ENCODE measurements at places on chromosomes 5 and 9. TPM values are rescaled to one million over a fixed set of nuclear protein-coding genes. Genes with fewer than 3 reads are reported as not detected.

CDC20B gene
- not detected for total RNA-seq

FAM81B gene
- not detected for total RNA-seq

IL9 gene
- not detected for total RNA-seq

LCN2 gene
- total RNA-seq, result not detected

FGF18 gene
- 1.3 TPM for total RNA-seq

PCDHB4 gene
- total RNA-seq, result not detected

CSNK1G3 gene
- total RNA-seq, result 39.4 TPM

HNRNPH1 gene
- total RNA-seq, result 914 TPM

OR1L4 gene
- not detected for total RNA-seq

ZNF189 gene
- total RNA-seq, result 17.3 TPM

GPR150 gene
- 0.21 TPM for total RNA-seq

GRCh38 chr5:132219981-132220380, 7.7 kb downstream of the P4HA2 start:
- no peaks in the 10 kb centered on the region for H3K36me3 ChIP-seq
- no peak overlapping the region for H3K4me3 ChIP-seq
- no peaks in the 10 kb centered on the region for H3K27me3 ChIP-seq
- no peaks in the 10 kb centered on the region for H3K4me1 ChIP-seq
- no peak for DNase-seq

GRCh38 chr5:149940077-149940574, 4.5 kb downstream of the PDE6A start:
- no peak overlapping the region for H3K4me3 ChIP-seq
- H3K27me3 ChIP-seq, result no peaks in the 10 kb centered on the region
- DNase-seq, result no peak

GRCh38 chr5:123605822-123606221, 93.8 kb downstream of the CSNK1G3 start:
- H3K36me3 ChIP-seq, result no peaks in the 10 kb centered on the region
- no peak overlapping the region for H3K4me3 ChIP-seq
- H3K27me3 ChIP-seq, result no peaks in the 10 kb centered on the region
- H3K27ac ChIP-seq, result no peak overlapping the region
- no peaks in the 10 kb centered on the region for H3K4me1 ChIP-seq

- H3K27ac ChIP-seq, result no peak overlapping the region
- no peak overlapping the region for H3K4me3 ChIP-seq
- no peaks in the 10 kb centered on the region for H3K27me3 ChIP-seq
- no peaks in the 10 kb centered on the region for H3K4me1 ChIP-seq
- no peak for DNase-seq
These were observed 38.7 kb downstream of the SPRY4 start for GRCh38 chr5:142286111-142286510.

- H3K27ac ChIP-seq, result no peak overlapping the region
- H3K27me3 ChIP-seq, result no peaks in the 10 kb centered on the region
- no peak for DNase-seq
- no peak overlapping the region for H3K4me3 ChIP-seq
- H3K36me3 ChIP-seq, result no peaks in the 10 kb centered on the region
These were observed 41.5 kb downstream of the SECISBP2 start for GRCh38 chr9:89359751-89360261.

DNA sequence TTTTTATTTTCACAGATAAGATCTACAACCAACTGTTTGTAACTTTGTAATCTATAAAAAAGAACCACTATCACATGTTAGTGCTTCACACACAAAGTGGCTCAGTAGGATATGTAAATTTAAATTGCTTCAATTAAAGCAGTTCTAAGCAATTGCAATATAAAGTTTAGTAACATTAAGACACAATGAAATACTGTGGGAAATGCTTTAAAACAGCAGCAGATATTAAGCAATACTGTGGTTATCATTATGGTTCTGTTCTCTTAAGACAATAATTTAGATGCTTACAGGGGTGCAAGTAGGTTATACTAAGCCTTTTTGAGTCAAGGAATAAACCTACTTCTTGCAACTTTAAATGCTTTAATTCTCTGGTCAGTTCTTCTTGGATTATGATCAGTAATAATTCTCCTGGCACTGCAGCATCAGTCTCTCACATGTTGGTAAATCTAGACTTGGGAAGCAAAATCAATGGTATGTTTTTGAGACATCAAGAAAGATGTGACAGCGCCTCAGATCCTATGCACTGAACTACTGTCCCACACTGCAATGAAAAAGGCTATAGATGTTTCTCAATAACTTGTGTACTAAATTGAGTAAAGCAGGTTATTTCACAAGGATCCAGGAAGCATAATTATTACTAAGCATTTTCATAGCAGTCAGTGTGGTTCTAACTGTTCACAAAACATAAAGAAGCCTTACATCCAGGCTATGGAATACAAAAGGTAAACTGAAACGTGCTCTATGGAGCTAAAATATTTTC, 338.7 kb upstream of the PDE4D start:
- DNase-seq, result no peak
- H3K27me3 ChIP-seq, result no peaks in the 10 kb centered on the region
- H3K27ac ChIP-seq, result no peak overlapping the region

- DNase-seq, result no peak
- H3K4me1 ChIP-seq, result no peaks in the 10 kb centered on the region
- H3K4me3 ChIP-seq, result no peak overlapping the region
- no peaks in the 10 kb centered on the region for H3K36me3 ChIP-seq
These were observed 274.5 kb upstream of the PTGER4 start for GRCh38 chr5:40405230-40405629.

DNA sequence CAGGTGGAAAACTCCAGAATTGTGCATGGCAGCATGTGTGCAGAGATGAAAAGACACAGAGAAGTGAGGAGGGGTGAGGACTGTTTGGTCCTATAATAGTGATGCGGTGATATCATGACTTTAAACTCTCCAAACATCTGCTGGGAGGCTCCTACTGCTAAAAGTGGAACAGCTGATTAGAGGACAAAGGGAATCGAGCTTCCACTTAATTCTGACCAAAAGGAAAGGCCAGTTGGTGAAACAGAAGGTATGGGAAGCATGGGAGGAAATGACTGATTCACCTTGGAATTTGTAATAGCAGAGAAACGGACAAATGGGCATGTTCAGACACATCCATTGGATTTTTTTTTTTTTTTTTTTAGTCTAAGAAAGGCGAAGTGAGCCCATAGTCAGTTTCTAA, 67.5 kb upstream of the MAMDC2 start:
- no peaks in the 10 kb centered on the region for H3K36me3 ChIP-seq
- H3K27ac ChIP-seq, result no peak overlapping the region
- no peaks in the 10 kb centered on the region for H3K4me1 ChIP-seq
- H3K4me3 ChIP-seq, result no peak overlapping the region
- DNase-seq, result no peak

GRCh38 chr5:141557681-141558136, 61.1 kb downstream of the DIAPH1 start:
- no peak overlapping the region for H3K4me3 ChIP-seq
- DNase-seq, result peak; percentile 66
- no peaks in the 10 kb centered on the region for H3K4me1 ChIP-seq
- no peaks in the 10 kb centered on the region for H3K27me3 ChIP-seq

GRCh38 chr5:170154297-170154696, 48.6 kb downstream of the FOXI1 start:
- H3K27ac ChIP-seq, result no peak overlapping the region
- no peaks in the 10 kb centered on the region for H3K27me3 ChIP-seq
- no peak for DNase-seq
- no peaks in the 10 kb centered on the region for H3K36me3 ChIP-seq

GRCh38 chr9:123860603-123861002, 69.3 kb downstream of the DENND1A start:
- no peak overlapping the region for H3K27ac ChIP-seq
- H3K4me1 ChIP-seq, result peaks cover 18% of the 10 kb centered on the region
- H3K27me3 ChIP-seq, result no peaks in the 10 kb centered on the region

DNA sequence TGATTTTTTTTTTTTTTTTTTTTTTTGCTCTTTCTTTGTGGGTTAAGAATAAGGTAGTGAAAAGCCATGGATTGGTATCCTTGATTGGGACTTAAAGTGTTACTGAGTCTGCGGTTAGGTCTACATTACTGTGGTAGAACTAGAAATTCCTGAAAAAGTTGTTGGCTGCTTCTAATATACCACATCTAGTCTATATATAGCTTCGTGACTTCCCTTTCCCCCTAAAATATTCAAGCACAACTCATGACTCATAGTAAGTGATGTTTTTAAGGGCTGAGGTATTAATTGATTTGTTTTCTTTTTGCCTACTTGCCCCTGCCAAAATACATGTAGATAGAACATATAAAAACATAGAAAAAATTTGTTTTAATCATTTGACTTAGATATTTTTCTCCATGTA, 247.6 kb downstream of the TMEM232 start:
- no peak overlapping the region for H3K27ac ChIP-seq
- no peak for DNase-seq
- no peaks in the 10 kb centered on the region for H3K27me3 ChIP-seq

DNA sequence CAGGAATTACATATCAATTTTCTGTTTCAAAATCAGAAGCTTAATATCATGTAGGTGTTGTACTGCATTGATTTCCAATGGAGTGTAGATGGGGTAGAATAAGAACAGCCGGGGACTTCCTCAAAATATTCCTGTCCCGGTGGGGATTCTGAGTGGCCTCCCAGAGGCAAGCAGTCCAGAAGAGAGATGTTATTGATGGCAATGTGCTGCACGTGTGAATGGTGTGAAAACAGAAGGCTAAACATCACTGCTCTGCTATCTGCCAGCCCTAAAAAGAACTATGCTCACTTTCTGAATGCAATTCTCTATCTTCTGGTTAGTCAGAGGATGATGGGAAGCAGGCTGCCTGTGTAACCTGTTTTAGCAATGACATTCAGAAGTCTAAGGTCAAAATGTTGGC, 91.0 kb upstream of the CKMT2 start:
- H3K27me3 ChIP-seq, result no peaks in the 10 kb centered on the region
- H3K27ac ChIP-seq, result no peak overlapping the region
- no peaks in the 10 kb centered on the region for H3K4me1 ChIP-seq
- H3K4me3 ChIP-seq, result no peak overlapping the region
- H3K36me3 ChIP-seq, result no peaks in the 10 kb centered on the region

- H3K27ac ChIP-seq, result no peak overlapping the region
- no peaks in the 10 kb centered on the region for H3K4me1 ChIP-seq
- DNase-seq, result no peak
- H3K4me3 ChIP-seq, result no peak overlapping the region
- H3K27me3 ChIP-seq, result no peaks in the 10 kb centered on the region
These were observed 38.2 kb upstream of the DMXL1 start for GRCh38 chr5:119032656-119033055.

DNA sequence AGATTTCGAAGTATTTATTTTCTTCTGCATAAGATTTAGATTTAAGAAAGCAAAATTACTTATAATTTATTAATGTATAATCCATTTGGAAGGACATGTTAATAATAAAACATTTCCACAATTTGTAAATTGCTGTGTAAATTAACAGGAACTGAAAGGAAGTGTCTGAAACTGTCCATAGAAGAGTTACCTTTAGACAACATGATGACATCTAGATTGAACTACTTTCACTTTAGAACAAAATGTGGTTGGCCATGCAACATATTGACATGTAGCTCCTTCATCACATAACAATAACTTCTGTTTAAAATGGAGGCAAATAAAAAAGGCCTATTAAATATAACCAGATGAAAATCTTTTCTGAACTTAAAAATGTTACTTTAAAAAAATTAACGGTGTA, 1849.5 kb upstream of the ACO1 start:
- no peak overlapping the region for H3K4me3 ChIP-seq
- no peaks in the 10 kb centered on the region for H3K27me3 ChIP-seq
- no peak overlapping the region for H3K27ac ChIP-seq
- H3K4me1 ChIP-seq, result no peaks in the 10 kb centered on the region
- no peaks in the 10 kb centered on the region for H3K36me3 ChIP-seq

DNA sequence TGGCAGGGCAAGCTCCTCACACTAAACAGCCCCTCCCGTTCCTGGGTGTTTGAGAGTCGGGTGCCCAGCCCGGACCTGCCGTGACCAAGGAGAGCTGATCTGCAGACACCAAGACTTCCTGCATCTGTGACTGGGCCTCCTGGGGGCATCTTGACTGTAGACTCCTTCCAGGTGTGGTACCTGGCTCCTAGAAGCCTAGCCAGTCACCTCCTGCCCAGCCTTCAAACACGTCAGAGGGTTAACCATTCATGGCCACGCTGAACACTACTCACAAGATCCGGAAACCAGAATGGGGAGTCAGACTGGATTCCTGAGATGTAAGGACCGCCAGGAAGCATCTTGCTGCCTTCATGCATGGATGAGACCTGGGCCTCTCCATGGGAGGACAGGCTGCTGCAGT, 3.7 kb upstream of the LCN2 start:
- DNase-seq, result peak; percentile 71
- peaks cover 15% of the 10 kb centered on the region for H3K4me1 ChIP-seq
- H3K27ac ChIP-seq, result peak overlapping the region; percentile 55
- no peaks in the 10 kb centered on the region for H3K27me3 ChIP-seq
- no peak overlapping the region for H3K4me3 ChIP-seq

GRCh38 chr5:69148981-69149675, 17.8 kb upstream of the CCNB1 start:
- no peak overlapping the region for H3K27ac ChIP-seq
- H3K27me3 ChIP-seq, result no peaks in the 10 kb centered on the region
- no peaks in the 10 kb centered on the region for H3K36me3 ChIP-seq
- no peak overlapping the region for H3K4me3 ChIP-seq

- no peaks in the 10 kb centered on the region for H3K36me3 ChIP-seq
- no peak overlapping the region for H3K27ac ChIP-seq
These were observed 344.7 kb upstream of the RGMB start for GRCh38 chr5:98428806-98429205.

DNA sequence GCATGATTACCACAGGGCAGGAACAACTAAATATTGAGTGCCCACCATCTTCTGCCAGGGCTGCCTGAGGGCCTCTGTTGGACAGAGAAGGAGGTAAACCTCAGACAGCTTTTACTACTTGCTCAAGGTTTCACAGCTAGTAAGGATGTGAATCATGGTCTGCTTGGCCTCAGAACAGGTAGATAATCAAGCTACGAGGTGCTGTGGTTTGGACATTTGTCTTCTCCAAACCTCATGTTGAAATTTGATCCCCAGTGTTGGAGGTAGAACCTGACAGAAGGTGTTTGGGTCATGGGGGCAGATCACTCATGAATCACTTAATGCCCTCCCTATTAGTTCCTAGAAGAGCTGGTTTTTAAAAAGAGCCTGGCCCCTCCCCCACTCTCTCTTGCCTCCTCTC, 541.2 kb upstream of the TRPC7 start:
- no peaks in the 10 kb centered on the region for H3K4me1 ChIP-seq
- no peak overlapping the region for H3K27ac ChIP-seq
- no peak overlapping the region for H3K4me3 ChIP-seq

- H3K27me3 ChIP-seq, result no peaks in the 10 kb centered on the region
- H3K36me3 ChIP-seq, result no peaks in the 10 kb centered on the region
- H3K4me3 ChIP-seq, result no peak overlapping the region
- no peaks in the 10 kb centered on the region for H3K4me1 ChIP-seq
These were observed 57.3 kb upstream of the SLC28A3 start for GRCh38 chr9:84397822-84398221.

- H3K4me3 ChIP-seq, result no peak overlapping the region
- no peak overlapping the region for H3K27ac ChIP-seq
- no peak for DNase-seq
These were observed 75.2 kb downstream of the ESM1 start for GRCh38 chr5:54909911-54910870.

GRCh38 chr5:11385251-11385900, 518.9 kb downstream of the CTNND2 start:
- H3K27me3 ChIP-seq, result no peaks in the 10 kb centered on the region
- no peaks in the 10 kb centered on the region for H3K4me1 ChIP-seq
- DNase-seq, result no peak
- no peaks in the 10 kb centered on the region for H3K36me3 ChIP-seq
- H3K4me3 ChIP-seq, result no peak overlapping the region
